Activated CD4-positive, alpha-beta memory T cell treated with anti-CD3 and anti-CD28 coated beads, Interleukin-2, amount 10 ng/mL, durations not matched to agents 7 days and 5 days (primary cell): ENCODE measurements at places on chromosomes 2 and 18. TPM values are rescaled to one million over a fixed set of nuclear protein-coding genes. Genes with fewer than 3 reads are reported as not detected.
A peak's percentile ranks its signal among the peaks of the same experiment; 100 is the strongest.

The C2orf74 gene
- total RNA-seq = 8.7 TPM

The SLC9A2 gene
- not detected for total RNA-seq

The FAM237A gene
- not detected for total RNA-seq

DNA sequence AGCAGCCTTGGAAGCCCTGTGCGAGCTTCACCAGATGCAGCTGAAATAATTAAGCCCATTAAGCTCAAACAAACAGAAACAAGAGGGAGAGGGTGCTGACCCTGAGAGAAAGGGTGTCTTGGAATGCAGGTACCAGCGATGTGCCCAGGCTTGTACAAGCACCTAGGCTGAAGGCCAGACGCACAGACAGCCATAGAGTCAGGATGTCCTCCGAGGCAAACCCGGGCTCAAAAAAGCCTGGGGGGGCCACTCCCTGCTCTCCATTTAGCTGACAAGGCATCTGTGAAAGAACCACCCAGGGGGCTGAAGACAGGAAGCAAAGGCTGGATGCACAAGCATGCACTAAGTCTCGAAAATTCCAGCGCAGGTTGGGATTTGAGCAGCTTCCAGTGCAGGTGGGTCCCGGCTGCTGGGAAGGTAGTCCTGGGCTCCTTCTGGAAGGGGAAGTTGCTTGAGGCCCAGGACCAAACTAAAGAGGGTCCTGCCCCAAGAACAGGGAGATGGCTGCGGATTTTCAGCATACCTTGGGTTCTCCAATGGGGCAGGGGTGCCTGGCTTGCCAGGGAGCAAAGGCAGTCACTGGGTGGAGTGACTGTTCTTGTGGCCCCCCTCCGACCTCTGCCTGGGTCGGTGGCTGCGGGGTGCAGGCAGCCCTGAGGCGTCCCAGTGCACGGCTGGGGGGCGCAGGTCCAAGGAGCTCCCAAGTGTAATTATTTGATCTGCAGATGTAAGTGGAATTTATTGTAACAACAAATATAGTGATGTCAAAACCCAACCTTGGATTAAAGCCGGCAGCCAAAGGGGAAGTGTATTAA, 5.9 kb downstream of the GBX2 start:
- H3K36me3 ChIP-seq = no peaks in the 10 kb centered on the region
- H3K4me1 ChIP-seq = peaks cover 2% of the 10 kb centered on the region
- H3K4me3 ChIP-seq = no peak overlapping the region
- H3K27me3 ChIP-seq = peaks cover 65% of the 10 kb centered on the region
- no peak for DNase-seq

- no peaks in the 10 kb centered on the region for H3K36me3 ChIP-seq
- H3K4me3 ChIP-seq = no peak overlapping the region
- DNase-seq = no peak
- H3K27ac ChIP-seq = no peak overlapping the region
- peaks cover 5% of the 10 kb centered on the region for H3K27me3 ChIP-seq
These were observed 30.9 kb downstream of the FAM171B start for GRCh38 chr2:186724736-186725135.

- no peak overlapping the region for H3K27ac ChIP-seq
- H3K4me1 ChIP-seq = peaks cover 16% of the 10 kb centered on the region
- H3K36me3 ChIP-seq = no peaks in the 10 kb centered on the region
- no peaks in the 10 kb centered on the region for H3K27me3 ChIP-seq
These were observed 46.2 kb upstream of the CCDC141 start for GRCh38 chr2:179096090-179096489.

DNA sequence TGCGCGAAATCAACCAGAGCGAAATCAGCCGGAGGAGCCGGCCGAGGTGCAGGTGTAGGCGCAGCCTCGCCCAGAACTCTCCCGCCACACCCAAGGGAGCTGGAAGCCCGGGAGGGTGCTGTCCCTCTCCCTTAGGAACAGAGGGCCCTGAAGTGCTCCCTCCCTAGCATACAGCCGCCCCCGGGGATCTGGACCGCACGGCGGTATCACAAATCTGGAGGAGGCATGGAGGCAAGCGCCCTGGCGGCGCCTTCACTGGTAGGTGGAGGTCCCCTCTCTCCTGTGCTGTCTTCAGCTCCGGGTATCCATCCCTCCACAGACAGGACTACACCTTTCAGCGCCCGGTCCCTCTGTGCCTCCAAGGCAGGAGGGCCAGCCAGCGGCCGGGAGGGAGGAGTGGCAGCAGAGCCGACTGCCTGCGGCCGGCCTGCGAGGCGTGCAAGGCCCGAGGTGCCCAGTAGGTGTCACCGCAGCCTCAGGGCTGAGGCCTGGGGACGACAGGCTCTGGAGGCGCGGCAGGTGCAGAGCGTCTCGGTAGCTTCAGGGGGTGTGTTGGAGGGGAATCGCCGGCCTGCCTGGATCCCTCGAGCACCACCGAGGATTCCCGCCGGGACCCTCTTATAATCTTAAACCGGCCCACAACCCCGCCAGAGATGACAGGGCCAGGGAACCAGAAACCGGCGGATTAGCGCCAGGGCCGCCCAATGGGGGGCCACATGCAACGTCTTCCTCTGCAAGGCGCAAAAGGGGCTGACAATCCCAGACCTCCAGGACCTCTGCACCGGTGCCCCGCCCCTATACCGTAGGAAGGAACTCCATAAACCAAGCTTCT, 2.8 kb downstream of the IHH start:
- no peak overlapping the region for H3K4me3 ChIP-seq
- H3K36me3 ChIP-seq = no peaks in the 10 kb centered on the region
- H3K27me3 ChIP-seq = peaks cover 63% of the 10 kb centered on the region
- DNase-seq = peak; percentile 78
- no peak overlapping the region for H3K27ac ChIP-seq
- H3K4me1 ChIP-seq = peaks cover 18% of the 10 kb centered on the region
